ENCODE measurements at places on chromosomes 5 and 9.

GRCh38 chr5:170741801-170742200 is 41.7 kb upstream of the GABRP start:
- no peak for DNase-seq

- no peak for DNase-seq
Measured at GRCh38 chr5:158373608-158374395, 514.9 kb upstream of the CLINT1 start.

- DNase-seq = no peak
Measured at GRCh38 chr9:68974431-68974830, 39.5 kb downstream of the PRKACG start.

- no peak for DNase-seq
Measured at GRCh38 chr9:120571443-120572257, 8.3 kb downstream of the CDK5RAP2 start.

- DNase-seq = no peak
Measured at GRCh38 chr9:92680166-92681119, 10.5 kb upstream of the IPPK start.

DNA sequence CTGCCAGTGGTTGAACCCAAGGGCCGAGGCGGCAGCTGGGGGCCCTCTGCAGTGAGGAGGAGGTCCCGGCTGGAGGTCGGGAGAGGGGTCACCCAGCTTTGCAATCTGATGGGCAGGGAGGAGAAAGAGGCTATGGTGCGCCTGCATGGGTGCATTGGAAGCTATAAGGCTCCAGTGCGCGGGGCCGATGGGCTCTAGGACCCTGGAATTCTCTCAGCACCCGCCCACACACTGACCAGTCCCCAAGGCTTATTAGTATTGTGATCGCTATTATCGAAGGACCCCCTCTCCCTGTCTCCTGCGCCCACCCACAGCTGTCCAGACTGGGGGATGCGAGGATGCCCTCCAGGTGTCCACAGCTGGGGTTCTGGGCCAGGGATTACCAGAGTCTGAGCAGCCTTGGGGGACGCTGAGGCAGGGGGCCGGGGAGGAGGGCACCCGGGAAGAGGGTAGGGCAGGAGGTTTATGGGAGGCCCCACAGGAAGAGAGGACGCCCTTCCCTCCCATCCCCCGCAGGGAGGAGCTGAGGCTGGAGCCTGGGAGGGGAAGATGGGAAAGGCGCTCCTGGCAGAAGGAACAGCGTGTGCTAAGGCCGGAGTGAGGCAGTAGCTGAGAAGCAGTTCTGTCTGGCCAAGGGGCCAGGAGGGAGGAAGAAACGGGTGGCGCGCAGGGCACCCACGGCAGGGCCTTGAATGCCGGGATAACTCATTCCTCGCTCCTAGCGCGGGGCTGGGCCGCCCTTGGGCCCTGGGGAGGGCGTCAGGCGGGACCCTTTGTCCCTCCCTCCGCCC is 24.2 kb downstream of the C9orf50 start:
- DNase-seq = no peak

- DNase-seq = no peak
Measured at GRCh38 chr9:105079457-105079856, 151.5 kb upstream of the ABCA1 start.

- no peak for DNase-seq
Measured at GRCh38 chr5:87770601-87771121, 357.9 kb upstream of the CCNH start.

GRCh38 chr9:93677048-93677571 is 100.7 kb downstream of the PHF2 start:
- no peak for DNase-seq

DNA sequence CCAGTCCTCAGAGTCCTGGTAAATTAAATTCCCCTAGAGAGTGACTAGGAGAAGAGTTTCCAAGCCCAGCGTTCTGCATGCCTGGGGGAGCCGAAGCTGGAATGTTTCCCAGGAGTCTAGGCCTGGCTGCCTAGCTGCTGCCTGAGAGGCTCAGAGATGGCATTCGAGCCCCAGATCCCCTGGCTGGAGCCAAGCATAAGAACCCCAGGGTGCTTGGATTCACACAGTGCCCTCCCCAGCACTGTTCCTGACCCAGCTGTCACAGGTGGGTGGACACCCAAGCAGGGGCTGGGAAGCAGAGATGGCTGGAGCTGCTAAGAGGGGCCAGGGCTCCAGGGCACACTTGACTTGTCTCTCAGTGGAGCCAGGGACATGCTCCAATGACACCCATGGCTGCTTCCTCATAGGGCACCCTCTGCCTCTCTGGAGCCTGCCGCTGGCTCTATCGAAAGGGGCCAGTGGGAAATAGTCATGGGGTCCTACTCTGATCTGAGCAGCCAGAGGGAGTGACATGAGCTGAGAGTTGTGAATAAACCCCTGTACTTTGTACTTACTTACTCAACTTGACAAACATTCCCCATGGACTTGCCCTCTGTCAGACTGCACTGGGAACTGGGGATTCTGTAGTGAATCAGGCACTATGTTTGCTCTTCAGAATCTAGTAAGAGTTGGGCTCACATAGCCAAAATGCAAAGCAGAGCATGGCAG is 62.6 kb upstream of the XPA start:
- DNase-seq = no peak

GRCh38 chr9:19424176-19424779 is 15.5 kb downstream of the ACER2 start:
- no peak for DNase-seq

GRCh38 chr5:139723986-139724587 is 71.5 kb upstream of the PSD2 start:
- no peak for DNase-seq

Data from T-helper 22 cell (primary cell).